Effector memory CD8-positive, alpha-beta T cell (primary cell): ENCODE measurements at places on chromosomes 2 and 18.

GRCh38 chr18:73150199-73150598 lies 282.4 kb upstream of the NETO1 start:
- DNase-seq = no peak

DNA sequence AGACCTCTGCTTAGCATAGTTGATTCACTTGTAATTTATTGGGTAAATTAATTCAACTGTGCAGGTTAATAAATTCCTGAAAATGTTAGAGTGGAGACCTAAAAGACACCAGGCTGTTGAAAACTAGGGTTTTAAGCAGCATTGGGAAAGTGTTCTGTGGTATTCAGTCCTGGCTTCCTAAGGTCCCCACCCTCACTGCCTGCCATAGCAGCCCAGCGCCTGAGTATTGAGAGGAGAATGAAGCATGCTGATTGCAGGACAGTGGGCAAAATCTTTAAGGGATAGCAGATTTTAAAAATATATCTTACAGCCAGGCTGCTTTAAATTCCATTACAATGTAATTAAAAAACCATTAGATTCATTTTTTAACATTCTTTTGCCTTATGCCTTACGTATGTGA lies 20.6 kb downstream of the MEIS1 start:
- no peak for DNase-seq

DNA sequence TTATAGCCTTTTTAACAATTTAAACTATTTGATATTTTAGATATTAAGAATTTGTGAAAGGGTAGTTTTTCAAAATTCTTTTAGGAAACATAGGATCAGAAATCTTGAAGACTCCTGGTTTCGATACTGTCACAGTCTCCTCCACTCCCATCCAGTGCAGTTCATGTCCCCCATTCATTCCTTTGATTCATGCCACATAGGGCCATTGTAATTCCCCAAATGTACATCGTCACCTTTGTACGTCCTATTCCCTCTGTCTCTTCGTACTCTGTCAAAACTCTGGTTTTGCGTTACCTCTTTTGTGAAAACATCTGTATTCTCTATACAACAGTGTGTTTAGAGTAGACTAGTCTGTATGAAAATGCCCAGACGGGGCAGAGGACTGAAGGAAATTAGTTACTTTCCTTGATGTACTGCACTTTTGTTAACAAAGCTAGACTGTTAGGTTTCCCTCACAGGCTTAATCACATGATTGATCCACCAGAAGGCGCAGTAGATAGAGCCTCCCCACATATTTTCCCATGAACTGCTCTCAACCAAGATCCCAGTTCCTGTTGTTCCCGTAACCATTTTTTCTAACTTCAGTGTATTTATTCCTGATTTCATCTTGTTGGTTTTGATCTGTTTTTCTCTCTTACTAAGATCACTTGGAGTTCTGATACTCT lies 2.5 kb downstream of the MRPL35 start:
- DNase-seq = no peak

DNA sequence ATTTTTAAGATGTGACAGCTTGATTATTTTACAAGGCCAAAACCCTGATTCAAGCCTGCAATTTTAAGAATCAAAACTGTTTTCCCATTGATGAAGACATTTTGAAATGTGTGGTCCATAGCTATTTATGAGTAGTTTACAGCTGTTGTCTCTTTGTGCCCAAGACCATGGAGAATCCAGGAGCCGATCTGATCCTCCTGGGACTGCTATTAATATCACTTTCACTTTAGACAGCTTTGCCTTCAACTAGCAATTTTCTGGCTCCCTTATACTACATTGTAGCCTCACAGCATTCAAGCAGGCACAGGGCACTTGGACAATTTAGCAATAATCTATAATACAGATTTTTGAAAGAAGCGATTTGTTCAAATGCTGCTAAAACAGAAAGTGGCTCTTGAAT lies 172.9 kb downstream of the SLC8A1 start:
- DNase-seq = no peak

DNA sequence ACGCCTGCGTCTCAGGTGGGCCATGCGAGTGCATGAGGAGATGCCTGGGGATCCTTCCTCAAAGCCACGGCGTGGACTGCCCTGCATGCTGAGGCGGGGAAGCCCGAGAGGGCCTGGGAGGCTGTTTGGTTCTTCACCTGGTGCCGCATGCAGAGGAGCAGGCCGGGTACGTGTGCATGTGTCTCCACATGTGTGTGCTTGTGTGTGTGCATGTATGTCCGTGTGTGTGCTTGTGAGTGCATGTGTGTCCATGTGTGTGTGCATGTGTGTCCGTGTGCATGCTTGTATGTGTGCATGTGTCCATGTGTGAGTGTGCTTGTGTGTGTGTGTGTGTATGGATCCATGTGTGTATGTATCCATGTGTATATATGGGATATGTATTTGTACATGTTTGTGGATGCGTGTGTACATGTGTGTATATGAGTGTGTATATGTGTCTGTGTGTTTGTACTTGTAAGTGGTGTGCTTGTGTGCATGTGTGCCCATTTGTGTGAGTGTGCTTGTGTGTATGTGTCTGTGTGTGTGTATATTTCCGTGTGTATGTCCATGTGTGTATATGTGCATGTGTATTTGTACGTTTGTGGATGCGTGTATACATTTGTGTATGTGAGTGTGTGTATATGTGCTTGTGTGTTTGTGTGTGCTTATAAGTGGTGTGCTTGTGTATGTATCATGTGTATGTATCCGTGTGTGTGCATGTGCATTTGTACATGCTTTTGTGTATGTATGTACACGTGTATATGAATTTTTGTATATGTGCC lies 79.0 kb downstream of the PTGR3 start:
- DNase-seq = no peak

- DNase-seq = no peak
Measured at GRCh38 chr2:113036763-113037162, 15.9 kb downstream of the IL36B start.
